ENCODE measurements at places on chromosomes 6 and 20. TPM values are rescaled to one million over a fixed set of nuclear protein-coding genes. Genes with fewer than 3 reads are reported as not detected.

Gene MLIP
- not detected for total RNA-seq

Gene PKIB
- total RNA-seq, result not detected

Gene PRICKLE4
- total RNA-seq, result 4.6 TPM

Gene DOK5
- 0.54 TPM for total RNA-seq

Gene MTFR2
- 1.9 TPM for total RNA-seq

Gene FITM2
- 2.2 TPM for total RNA-seq

Gene RBM24
- total RNA-seq, result under 0.01 TPM

Gene DEFB124
- total RNA-seq, result not detected

Gene KIF13A
- total RNA-seq, result 25.3 TPM

Gene ZNF165
- total RNA-seq, result 1.6 TPM

Gene HLA-G
- not detected for total RNA-seq

Gene ARG1
- total RNA-seq, result under 0.01 TPM

Gene DAAM2
- total RNA-seq, result under 0.01 TPM

Gene FERMT1
- 2.4 TPM for total RNA-seq

Gene SLC26A8
- total RNA-seq, result 0.27 TPM

Gene SLC17A1
- not detected for total RNA-seq

Gene TMEM217
- total RNA-seq, result 13.7 TPM

Gene FOXF2
- total RNA-seq, result not detected

Gene CALHM5
- under 0.01 TPM for total RNA-seq

Gene STK38
- total RNA-seq, result 13.5 TPM

Gene LY6G6D
- total RNA-seq, result 1.6 TPM

Gene BMP6
- total RNA-seq, result 7.8 TPM

Gene CAPN11
- total RNA-seq, result 7.3 TPM

Gene CNR1
- under 0.01 TPM for total RNA-seq

Gene MAVS
- 21.0 TPM for total RNA-seq

Measured in hematopoietic multipotent progenitor cell (in vitro differentiated cells).